ENCODE measurements at places on chromosomes 3 and 15.

GRCh38 chr3:135944831-135945230 lies 20.7 kb upstream of the PPP2R3A start:
- no peak for DNase-seq

DNA sequence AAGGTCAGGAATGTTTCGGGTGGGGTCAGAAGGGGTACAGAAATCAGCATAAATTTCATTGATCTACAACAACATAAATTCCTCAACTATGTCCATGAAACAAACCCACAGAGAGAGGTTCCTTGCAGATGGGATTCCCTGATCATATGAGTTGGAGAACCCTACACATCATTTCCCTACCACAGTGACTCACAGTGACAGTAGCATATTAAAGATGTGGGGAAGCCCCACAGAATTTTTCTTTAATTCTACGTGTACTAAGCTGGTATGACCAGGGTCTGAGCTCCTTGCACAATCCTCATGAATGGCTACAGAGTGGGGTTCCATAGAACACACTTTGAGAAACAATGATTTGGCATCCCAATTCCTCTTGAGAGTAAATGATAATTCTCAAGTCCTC lies 116.9 kb upstream of the RAD18 start:
- no peak for DNase-seq

DNA sequence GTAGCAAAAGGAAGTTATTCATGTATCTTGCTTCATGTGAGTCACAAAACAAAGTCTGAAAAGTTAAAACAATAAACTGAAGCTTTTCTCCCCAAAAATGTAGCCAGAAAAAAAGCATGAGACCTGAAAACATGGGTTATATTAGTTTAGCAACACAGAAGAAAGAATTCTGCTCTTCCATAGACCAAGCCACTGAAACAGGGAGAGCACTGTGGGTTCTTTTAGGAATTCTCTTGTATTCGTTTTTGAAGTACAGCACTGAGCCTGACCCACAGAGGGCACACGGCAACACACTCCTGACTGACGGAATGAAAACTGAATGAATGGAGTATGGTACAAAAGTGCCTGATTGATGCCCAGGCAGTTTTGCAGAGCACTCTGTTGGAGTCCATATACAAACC lies 66.6 kb downstream of the TM4SF4 start:
- DNase-seq, result no peak

DNA sequence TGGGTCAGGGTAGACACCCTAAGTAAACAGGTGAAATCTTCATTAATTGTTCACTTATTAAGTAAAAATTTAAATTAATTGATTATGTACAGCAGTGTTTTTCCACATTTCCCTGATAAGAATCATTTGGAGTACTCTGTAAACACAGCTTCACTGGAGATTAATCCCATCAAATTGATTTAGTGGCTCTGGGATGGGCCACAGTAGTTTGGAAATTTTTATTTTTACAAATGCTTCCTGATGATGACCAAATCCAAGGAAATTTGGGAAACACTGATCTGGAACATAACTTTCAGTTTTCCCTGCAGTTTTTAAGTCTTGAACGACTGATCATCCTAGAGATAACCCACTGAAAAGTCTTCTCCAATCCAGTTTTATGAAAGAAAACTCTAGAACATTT lies 18.8 kb upstream of the RPLP1 start:
- no peak for DNase-seq

- no peak for DNase-seq
Measured at GRCh38 chr15:56757875-56758274, 24.6 kb upstream of the ZNF280D start.

GRCh38 chr3:46520531-46520930 lies 22.8 kb downstream of the RTP3 start:
- no peak for DNase-seq

GRCh38 chr15:25541228-25541627 lies 102.4 kb upstream of the UBE3A start:
- no peak for DNase-seq

- no peak for DNase-seq
Measured at GRCh38 chr3:128442070-128442469, 24.6 kb downstream of the DNAJB8 start.

DNA sequence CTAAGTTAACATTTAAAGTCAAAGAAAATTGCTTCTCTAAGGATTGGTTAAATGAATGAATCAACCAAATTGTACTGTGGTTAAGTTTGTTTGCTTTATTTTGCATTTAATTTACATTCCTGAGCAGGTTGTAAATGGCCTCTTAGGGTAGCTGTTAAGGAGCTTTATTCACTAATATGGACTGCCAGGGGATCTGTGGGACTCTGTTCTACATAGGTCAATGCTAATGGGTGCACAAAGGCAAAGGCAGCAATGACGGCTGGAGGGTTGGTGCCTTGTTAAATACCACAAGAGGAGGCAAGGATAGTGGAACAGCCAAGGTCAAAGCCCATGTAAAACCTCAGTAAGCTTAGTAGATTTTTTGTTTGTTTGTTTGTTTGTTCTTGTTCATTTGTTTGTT lies 89.3 kb upstream of the P2RY1 start:
- DNase-seq, result no peak

GRCh38 chr15:38134252-38134651 lies 118.4 kb upstream of the SPRED1 start:
- no peak for DNase-seq

DNA sequence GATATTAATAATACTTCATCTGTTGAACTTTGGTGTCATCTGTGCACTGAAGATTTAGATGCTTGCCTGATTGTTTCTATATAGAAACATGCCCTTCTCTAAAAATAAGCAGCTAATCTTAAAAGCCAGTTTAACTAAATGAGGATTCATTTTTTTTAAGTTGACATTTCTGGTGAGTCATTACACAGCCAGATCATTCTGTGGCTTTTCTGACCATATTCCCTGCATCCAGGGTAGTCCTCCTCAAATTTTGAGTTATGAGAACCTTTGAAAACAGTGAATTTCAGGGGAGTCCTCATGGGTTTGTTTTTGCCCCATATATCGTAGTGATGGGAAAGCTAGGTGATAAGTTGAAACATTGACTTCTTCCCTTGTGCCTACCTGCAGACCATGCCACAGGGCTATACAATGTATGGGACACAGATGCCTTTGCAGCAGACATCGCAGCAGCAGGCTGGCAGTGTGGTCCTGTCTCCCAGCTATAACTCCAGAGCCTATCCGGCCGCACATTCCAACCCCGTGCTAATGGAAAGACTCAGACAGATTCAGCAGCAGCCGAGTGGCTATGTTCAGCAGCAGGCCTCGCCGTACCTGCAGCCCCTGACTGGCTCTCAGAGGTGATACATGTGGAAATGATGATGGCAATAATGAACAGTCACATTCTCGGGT lies 26.5 kb upstream of the P2RY12 start:
- no peak for DNase-seq

GRCh38 chr3:157059181-157059580 lies 100.8 kb downstream of the CCNL1 start:
- DNase-seq, result no peak

GRCh38 chr3:119627461-119627860 lies 29.8 kb downstream of the PLA1A start:
- DNase-seq, result no peak

DNA sequence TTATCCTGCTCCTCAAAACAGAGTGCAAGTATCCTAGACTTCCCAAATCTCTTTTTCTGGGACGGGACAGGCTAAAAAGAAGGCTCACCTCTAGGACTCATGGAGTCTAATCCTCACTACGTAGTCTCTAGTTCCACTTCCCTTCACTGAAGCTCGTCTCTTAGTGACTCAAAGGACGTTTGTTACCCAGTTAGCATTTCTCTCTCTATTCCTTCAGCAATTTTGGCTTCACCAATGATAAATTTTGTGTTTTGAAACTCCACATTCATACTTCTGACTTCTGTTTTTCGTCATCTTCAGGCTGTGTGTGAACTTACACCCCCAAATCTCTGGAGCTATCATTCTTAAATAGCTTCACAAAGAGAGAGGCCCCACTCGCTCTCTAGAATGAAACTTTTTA lies 627.1 kb downstream of the NAALADL2 start:
- DNase-seq, result no peak

- peak; percentile 93 for DNase-seq
Measured at GRCh38 chr15:75647370-75648155, at the start of gene SNX33. TSS of gene SNX33 (plus strand) at chr15:75647912. CDS start at chr15:75649103, 1,191 bp downstream.

GRCh38 chr3:40615110-40615915 lies 90.6 kb downstream of the ZNF621 start:
- peak; percentile 56 for DNase-seq

DNA sequence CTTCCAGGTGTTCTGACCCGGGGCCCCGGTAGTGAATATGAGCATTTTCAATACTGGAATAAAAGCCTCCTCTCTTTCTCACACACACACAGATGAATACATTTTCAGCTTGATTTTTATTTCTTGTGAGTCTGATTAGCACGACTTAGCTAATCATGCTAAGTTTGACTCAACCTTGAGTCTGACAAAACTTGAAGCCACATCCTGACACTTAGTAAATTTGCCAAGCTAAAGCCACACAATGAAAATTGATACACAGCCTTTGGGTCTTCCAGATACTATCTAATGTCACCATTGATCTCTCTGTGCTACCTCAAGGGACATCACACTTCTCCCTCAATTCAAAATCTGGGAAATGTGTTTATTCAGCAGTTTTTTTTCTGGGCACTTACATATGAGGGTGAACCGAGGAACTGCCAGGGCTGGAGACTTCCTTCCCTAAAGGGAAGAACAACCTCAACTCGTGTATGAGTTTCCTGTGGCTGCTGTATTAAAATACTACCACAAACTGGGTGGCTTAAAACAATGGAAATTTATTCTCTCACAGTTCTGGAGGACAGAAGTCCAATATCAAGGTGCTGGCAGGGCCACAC lies 18.6 kb downstream of the TMEM266 start:
- DNase-seq, result no peak

- no peak for DNase-seq
Measured at GRCh38 chr3:134075846-134076245, 46.1 kb upstream of the SLCO2A1 start.

DNA sequence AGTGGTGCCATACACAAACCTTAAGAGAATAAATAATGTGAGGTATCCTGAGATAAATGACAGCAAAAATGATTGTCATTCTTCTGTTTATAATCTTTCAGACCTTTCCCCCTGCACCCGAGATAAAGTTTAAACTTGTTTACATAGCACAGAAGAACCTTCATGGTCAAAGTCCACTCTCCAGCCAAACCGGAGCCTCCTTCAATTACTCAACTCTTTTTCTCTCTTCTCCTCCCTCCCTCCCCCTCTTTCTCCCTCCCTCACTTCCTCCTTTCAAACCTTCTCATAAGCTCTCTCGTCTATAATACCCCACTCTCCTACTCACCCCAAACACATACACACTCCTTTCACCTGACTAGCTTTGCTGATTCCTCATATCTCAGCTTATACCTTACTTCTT lies 198.9 kb downstream of the EFHB start:
- no peak for DNase-seq

DNA sequence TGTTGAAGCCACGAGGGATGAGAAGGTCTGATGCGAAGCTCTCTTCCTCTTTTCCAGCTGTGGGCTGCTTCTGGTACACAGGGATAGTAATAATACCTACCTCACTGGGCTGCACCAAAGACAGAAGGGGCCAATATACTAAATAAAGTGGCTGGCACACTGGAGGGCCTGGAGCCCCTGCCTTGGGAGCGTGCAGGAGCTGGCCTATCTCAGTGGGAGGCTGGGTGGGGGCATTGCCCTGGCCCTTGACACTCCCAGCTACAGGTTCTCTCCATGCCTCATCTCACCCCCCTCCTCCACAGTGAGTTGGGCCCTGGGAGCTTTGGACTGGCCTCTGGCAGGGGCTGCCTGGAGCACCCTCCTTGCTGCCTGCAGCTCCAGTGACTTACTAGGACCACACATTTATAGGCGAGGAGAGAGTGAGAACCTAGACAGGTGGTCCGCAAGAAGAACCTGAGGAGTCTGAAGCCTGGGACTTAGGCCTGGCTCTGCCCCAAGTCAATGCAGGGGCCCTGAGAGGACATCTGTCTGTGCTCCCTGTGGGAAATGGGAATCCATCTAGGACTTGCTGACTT lies 1.6 kb downstream of the NOX5 start:
- no peak for DNase-seq

GRCh38 chr15:59349680-59350420 lies 22.8 kb downstream of the MYO1E start:
- DNase-seq, result no peak

DNA sequence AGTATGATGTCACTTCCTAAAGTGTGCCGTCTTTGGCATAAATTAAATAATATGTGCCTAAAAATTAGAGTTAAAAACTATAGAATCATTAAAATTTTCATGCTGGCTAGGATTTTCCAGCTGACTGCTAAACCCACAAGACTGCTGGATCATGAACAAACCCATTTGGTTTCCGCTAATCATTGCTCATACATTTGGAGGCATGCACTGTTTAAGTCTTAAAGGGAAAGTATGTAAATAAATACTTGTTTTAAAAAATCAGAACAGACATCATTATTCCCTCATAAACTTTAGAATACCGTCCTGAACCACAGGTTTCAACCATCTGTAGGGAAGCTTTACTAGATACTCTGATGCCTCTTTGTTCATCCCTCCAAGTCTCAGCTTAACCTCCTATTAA lies 26.5 kb downstream of the ATP6V1A start:
- DNase-seq, result no peak

GRCh38 chr15:94840794-94841783 lies 609.7 kb downstream of the MCTP2 start:
- DNase-seq, result no peak

DNA sequence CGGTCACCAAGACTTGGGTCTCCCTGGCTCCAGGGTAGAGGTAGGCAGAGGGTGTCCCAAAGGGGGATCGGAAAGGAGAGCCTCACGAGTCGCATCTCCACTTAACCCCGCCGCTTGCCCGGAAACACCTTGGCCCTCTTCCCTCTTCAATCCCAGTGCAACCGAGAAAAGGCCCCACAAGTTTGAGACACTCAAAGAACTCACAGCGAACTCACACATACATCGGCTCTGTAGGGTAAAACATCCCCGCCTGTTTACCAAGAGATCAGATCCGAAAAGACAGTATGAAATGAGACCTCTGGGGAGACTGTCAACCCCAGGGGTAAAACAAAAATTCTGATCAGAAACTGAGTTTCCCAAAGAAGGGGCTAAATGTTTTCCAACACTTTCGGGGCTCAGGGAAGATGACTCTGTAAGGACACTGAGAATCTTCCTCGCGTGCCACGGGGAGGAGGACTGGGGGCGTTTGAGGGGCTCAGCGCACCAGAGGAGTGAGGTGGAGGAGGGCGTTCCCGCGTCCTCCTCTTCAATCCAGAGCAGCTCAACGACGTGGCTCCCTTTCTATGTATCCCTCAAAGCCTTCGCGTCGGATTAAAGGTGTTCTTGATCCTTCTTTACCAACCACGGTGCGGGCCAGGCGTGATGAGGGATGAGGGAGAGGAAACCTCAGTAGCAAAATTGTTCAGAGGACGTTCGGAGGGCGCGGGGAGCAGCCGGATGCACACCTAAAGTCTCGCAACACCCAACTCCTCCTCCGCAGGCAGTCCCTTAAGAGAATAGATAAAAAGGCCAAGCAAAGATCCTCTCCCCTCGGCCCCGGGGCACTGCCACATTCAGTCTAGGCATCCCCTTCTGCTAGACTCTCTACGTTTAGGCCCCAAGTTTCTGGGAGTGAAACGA lies 3.7 kb downstream of the WNT5A start:
- peak; percentile 48 for DNase-seq

- no peak for DNase-seq
Measured at GRCh38 chr3:52532517-52532837, 1.2 kb downstream of the NT5DC2 start.

GRCh38 chr15:68776477-68777270 lies 44.0 kb downstream of the ANP32A start:
- no peak for DNase-seq

All from right kidney (tissue), 9 donors.